Left renal pelvis (tissue), 4 donors: ENCODE measurements at places on chromosomes 5 and 9. TPM values are rescaled to one million over a fixed set of nuclear protein-coding genes. Genes with fewer than 3 reads are reported as not detected.

DNA sequence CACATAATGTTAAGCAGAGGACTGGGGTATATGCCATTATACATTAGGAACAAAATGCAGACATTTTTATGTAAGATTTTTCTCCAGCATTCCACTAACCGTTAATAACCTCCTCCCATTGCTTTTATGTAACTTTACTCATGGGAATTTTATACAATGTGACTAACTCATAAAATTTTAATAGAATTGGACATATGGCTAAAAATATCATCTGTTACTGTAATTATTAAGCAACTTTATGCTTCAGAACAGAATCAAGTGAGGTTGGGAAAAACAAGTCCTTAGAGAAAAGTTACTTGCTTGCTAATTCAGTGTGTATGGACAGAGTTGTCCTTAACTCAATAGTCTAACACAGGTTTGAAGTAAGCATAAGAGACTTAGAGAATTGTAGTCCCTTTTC lies 54.8 kb upstream of the PCSK1 start:
- DNase-seq, result no peak

The FOXD4L6 gene
- 0.08 TPM for polyA plus RNA-seq

The EQTN gene
- not detected for polyA plus RNA-seq

- DNase-seq, result no peak
Observed at GRCh38 chr5:137800700-137801411, 46.7 kb upstream of the HNRNPA0 start.

GRCh38 chr9:16191691-16192402 lies 639.0 kb downstream of the CCDC171 start:
- DNase-seq, result peak; percentile 59

The TEK gene
- polyA plus RNA-seq, result 40.6 TPM

The LCN12 gene
- polyA plus RNA-seq, result 1.4 TPM

GRCh38 chr9:122060481-122060880 lies 32.6 kb downstream of the TTLL11 start:
- no peak for DNase-seq

The G3BP1 gene
- 178 TPM for polyA plus RNA-seq

- DNase-seq, result no peak
Observed at GRCh38 chr5:172740428-172741205, 30.4 kb downstream of the DUSP1 start.

- no peak for DNase-seq
Observed at GRCh38 chr9:117480253-117480652, 65.4 kb upstream of the ASTN2 start.

The SLC25A2 gene
- polyA plus RNA-seq, result not detected

The ARID3C gene
- polyA plus RNA-seq, result 0.17 TPM

The HRCT1 gene
- 3.3 TPM for polyA plus RNA-seq

The PCDHGA2 gene
- 12.8 TPM for polyA plus RNA-seq

DNA sequence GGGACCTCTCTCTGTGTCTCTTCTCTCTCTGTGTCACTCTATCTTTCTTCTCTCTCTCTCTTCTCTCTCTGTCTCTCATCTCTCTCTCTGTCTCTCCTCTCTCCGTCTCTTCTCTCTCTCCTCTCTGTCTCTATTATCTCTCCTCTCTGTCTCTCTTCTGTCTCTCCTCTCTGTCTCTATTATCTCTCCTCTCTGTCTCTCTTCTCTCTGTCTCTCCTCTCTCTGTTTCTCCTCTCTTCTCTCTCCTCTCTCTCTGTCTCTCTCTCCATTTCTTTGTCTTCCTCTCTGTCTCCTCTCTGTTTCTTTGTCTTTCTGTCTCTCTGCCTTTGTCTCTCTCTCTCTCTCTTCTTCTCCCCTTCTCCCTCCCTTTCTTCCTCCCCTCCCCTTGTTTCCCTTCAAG lies 3.2 kb upstream of the OLFM1 start:
- no peak for DNase-seq

- DNase-seq, result no peak
Observed at GRCh38 chr5:65120371-65120967, 351.7 kb downstream of the CWC27 start.

The HMMR gene
- 18.8 TPM for polyA plus RNA-seq

GRCh38 chr5:122089096-122090013 lies 11.3 kb upstream of the LOX start:
- no peak for DNase-seq

GRCh38 chr5:160462167-160462566 lies 40.5 kb downstream of the PTTG1 start:
- no peak for DNase-seq

DNA sequence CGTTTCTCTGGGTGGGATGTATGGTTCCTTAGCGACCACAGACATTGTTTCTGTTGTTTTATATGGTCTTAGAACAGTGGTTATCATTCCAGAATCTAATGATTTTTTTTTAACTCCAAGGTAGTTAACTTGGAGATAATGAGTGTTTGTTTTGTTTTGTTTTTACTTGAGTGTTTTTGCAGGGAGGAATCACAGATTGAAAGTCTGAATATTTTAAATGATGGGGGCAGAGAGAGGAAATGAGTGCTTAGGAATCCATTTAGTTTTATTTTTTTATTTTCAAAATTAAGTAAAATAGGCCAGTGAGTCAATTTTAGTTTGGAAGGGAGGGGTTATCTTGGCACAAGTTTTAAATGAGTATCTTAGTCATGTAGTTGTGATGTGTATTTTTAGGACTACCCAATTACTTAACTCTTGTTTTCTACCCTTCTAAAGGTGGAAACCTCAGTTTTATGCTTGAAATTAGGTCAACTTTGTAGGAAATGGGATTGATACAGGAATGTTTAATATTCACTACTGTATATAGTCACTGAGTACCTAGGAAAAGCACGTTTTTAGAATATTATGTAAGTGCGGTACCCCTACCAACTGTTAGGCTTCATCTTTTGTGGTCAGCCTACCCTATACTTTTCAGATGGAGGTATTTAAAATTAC lies 2.0 kb downstream of the UBE2R2 start:
- no peak for DNase-seq

DNA sequence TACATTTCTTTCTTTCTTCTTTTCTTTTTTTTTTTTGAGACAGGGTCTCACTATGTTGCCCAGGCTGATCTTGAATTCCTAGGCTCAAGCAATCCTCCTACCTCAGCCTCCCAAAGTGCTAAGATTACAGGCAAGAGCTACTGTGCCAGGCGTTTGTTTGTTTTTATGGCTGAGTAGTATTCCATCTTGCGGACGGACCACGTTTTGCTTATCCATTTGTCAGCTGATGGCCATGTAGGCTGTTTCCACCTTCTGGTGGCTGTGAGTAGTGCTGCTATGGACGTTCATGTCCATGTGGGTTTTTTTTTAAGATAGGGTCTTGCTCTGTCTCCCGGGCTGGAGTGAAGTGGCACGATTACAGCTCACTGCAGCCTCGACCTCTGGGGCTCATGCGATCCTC lies 2.5 kb downstream of the DOK3 start:
- no peak for DNase-seq

- no peak for DNase-seq
Observed at GRCh38 chr5:148967783-148968182, 95.1 kb downstream of the SH3TC2 start.

DNA sequence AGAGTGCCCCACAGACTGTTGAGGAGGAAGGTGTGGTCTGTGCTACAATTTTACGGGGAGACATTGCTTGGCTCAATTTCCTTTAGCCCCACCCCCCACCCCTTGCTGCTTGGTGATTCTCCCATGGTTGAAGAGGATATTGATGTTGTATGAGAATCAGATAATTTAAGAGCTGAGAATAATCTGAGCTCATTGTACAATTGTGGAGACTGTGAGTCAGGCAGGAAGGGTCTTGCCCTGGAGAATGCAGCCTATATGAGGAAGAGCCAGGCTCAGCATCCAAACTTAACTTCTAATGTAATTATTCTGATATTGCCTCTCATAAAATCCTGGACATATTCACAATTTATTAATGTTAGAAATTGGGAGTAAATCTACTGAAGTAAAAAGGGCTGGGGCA lies 26.1 kb upstream of the OR2S2 start:
- DNase-seq, result no peak

The IRX4 gene
- polyA plus RNA-seq, result 0.50 TPM

DNA sequence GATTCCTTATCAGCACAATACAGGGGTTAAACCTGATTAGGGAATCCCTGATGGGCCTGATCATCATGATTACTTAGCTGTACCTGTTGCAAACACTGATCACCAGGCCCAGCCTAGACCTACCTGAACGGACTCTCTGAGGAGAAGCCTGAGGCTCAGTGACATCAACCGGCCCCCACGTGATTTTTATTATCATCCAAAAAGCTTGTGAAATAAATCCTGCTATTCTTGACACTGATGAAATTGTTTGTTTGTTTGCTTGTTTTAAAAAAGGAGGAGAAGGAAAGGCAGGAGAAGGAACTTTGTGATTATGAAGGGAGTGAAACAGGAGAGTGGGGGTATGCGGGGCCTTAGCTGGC lies 18.1 kb downstream of the LCP2 start:
- DNase-seq, result no peak

GRCh38 chr5:135977375-135977928 lies 22.7 kb upstream of the LECT2 start:
- DNase-seq, result no peak

DNA sequence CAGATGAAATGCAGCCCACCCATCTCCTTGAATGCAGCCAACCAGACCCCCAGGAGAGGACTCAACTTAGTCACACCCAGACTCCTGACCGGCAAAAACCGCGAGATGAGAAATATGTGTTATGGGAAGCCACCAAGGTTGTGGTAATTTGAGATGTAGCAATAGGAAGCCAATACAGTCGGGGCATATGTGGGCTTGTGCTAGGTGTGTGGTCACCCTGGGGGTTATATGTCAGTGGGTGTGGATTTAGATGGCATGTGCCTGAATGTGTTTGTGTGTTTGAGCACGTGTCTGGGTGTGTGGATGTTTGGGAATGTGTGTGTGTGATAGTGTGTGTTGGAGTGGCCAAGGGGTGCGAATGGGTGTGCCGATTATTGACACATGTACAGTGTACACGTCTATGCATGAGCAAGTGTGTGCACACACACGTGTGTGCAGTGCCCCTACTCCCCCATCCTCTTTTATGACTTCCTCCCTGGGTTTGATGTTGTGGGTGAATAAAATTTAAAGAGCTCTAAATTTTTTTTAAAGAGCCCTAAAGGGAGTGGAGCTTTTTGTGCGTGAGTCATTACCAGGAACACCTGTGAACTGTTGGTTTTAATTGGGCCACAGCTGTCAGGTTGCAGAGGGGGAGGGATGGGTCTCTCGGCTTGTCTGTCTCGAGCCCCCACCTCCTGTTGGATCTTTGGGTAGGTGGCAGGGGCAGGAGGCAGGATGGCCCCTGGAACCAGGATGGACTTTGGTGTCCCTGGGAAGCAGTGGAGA lies 86.8 kb downstream of the LHX2 start:
- DNase-seq, result no peak

GRCh38 chr9:120755810-120756434 lies 37.3 kb downstream of the FBXW2 start:
- peak; percentile 12 for DNase-seq

- no peak for DNase-seq
Observed at GRCh38 chr5:140358738-140359310, 1.2 kb upstream of the SLC4A9 start.

GRCh38 chr5:42949348-42950115 lies 90.6 kb downstream of the ANXA2R start:
- peak; percentile 26 for DNase-seq

The SPINK4 gene
- not detected for polyA plus RNA-seq

GRCh38 chr5:90940227-90940995 lies 381.8 kb downstream of the ADGRV1 start:
- peak; percentile 76 for DNase-seq

GRCh38 chr9:3495855-3496254 lies 29.9 kb downstream of the RFX3 start:
- no peak for DNase-seq
